ENCODE measurements at places on chromosomes 2 and 18. TPM values are rescaled to one million over a fixed set of nuclear protein-coding genes. Genes with fewer than 3 reads are reported as not detected.

Gene CHST9
- 0.42 TPM for total RNA-seq

Gene DSC2
- total RNA-seq, result 2.1 TPM

Gene CRACDL
- total RNA-seq, result 4.5 TPM

GRCh38 chr2:237563816-237564215, 2.6 kb upstream of the PRLH start:
- no peak for DNase-seq

GRCh38 chr18:22723773-22724172, 209.4 kb upstream of the RBBP8 start:
- DNase-seq, result no peak

GRCh38 chr2:170814533-170815230, 2.0 kb upstream of the GAD1 start:
- DNase-seq, result peak; percentile 60

DNA sequence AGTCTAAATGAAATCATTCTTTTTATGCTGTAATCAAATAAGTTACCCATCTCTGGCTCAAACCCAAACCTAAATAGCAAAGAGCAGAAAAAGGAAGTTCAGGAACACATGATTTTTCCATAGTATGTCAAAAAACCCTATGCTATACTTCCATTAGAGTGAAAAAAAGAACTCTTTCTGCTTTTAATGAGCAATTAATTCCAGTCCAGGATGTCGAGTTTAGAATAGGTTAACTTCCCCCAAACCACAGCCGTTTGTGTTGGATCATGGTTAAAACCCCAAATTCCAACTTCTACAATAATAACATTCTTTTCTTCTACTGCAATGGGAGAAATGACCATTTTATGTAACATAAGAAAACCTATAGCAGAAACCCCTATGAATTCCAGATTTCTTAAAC, 171.1 kb upstream of the NRP2 start:
- no peak for DNase-seq

- DNase-seq, result no peak
These were observed 26.6 kb upstream of the IHH start for GRCh38 chr2:219087361-219087760.

DNA sequence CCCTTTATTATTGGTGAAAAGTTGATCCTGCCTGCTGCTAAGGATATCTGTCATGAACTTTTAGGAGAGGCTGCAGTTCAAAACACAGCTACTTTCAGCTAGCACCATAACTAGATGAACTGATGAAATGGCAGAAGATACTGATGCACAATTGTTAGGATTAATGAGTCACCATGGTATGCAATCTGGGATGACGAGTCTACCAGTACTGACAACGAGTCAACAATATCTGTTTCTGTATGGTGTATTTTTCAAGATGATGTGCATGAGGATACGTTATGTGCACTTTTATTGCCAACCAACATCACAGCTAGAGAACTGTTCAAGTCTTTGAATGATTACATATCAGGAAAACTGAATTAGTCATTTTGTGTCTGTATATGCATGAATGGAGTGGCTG, 68.7 kb downstream of the NETO1 start:
- no peak for DNase-seq

GRCh38 chr2:45435316-45435715, 175.8 kb downstream of the SRBD1 start:
- no peak for DNase-seq

DNA sequence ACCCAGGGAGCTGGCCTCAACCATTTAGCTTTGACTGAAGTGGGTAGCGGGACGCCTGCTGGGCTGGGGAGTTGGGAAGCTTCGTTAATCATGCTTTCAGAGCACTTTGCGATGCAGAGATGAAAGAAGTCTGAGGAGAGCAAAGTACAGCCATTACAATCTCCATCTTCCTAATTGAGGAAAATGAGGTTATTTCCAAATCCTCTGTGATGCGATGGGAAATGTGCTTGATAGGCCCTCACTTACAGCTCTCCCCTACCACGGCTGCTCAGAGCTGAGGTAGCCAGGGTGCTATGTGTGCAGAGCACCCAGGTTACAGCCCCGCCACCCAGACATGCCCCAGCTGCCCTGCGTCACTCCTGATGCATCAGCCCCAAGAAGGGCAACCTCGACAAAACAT, 326.5 kb upstream of the KLHL29 start:
- DNase-seq, result peak; percentile 55

DNA sequence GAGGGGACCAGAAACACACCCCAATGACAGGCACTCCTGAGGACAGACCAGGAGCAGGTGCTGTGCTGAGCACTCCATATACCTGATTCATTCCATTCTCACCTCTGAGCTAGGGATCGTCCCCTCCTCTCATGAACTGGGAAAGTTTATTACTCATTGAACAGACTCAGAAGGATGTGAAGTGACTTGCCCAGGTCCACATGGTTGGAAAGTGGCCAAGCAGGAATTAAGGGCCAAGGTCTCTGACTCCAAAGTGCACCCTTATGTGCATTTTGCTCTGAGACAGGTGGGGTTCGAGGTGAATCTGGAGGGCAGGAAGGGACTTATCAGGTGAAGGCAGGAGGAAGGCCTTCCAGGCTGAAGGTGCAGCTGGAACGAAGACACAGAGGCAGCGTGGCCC, 25.1 kb upstream of the PLB1 start:
- no peak for DNase-seq

Data from esophagus muscularis mucosa (tissue), 4 donors.